ENCODE measurements at places on chromosomes 2 and 18.

DNA sequence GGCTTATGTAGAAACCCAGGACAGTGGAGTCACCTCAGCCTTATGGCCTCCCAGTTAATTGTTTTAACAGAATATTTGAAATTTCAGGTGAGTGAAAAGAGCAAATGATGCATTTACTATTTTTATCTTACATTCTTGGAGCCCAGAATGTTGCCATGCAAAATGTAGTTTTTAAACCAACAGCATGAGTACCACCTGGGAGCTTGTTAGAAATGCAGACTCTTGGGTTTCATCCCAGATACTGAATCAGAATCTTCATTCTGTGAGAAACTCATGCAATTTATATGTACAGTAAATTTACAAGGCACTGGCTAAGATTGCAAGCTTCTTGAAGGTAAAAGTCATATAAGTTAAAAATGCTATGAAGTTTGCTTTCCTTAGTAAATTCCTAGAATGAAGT is 654.5 kb upstream of the CDH2 start:
- DNase-seq, result no peak

- DNase-seq, result no peak
These were observed 6.3 kb upstream of the NOSTRIN start for GRCh38 chr2:168796090-168796577.

- no peak for DNase-seq
These were observed 58.3 kb upstream of the NFE2L2 start for GRCh38 chr2:177322801-177323261.

GRCh38 chr2:235358981-235359471 is 134.8 kb upstream of the AGAP1 start:
- no peak for DNase-seq

DNA sequence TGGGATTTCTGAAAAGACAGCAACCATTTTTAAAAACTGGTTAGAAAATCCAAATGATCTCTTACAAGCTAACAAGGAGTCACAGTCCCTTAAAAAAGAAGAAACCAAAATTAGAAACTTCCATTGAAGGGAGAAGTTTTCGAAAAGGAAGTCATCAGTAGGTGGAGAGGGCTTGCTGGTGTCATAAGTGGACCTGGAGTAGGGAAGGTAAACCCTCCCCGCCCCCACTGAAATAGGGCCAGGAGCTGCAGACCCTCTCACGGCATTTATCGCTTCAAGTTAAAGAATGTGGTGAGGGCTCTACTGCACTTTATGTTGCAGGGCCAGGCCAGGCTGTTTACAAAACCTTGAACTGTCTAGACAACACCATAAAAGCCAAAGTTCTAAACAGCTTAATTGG is 2.9 kb downstream of the HOXD11 start:
- DNase-seq, result no peak

GRCh38 chr2:121150713-121151112 is 134.3 kb downstream of the TFCP2L1 start:
- DNase-seq, result no peak

DNA sequence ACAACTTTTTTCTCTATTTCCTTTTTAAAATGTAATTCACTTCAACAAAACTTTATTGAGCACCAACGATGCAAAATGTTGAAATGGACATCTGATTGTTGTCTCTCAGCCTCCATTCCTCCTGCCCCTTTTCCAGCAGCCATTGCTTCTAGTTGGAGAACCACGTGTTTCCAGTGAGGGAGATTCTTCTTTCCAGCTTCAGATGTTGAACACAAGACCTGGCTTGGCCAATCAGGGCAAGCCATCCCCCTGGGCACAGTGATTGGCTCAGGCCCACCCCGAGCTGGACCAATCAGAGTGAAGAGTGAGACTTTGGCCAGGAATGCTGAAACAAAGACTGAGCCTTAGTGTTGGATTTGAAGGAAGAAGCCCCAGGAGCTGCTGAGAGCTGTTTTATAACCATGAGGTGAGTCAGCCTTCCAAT is 59.0 kb downstream of the E2F6 start:
- DNase-seq, result no peak

- DNase-seq, result no peak
These were observed 31.4 kb upstream of the ACKR3 start for GRCh38 chr2:236538242-236538641.

GRCh38 chr18:23220355-23220754 is 85.1 kb downstream of the CABLES1 start:
- DNase-seq, result no peak

DNA sequence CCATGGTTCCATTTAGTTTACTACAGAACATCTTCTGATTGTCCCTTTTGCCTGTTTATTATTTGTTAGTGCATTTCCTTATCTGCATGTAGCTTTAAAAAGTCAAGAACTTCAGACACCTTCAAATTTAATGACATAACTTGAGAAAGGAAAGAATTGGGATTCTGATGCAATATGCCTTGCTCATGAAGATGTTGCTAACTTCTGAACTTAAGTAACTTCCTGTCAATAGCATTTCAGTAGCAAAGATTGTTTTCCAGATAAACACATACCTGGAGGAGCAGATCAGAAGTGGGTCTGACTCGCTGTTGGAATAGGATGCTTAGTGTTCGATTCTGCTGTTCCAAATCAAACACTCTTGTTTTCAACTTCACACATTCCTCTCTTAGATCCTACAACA is 190.2 kb upstream of the LYPD1 start:
- no peak for DNase-seq

DNA sequence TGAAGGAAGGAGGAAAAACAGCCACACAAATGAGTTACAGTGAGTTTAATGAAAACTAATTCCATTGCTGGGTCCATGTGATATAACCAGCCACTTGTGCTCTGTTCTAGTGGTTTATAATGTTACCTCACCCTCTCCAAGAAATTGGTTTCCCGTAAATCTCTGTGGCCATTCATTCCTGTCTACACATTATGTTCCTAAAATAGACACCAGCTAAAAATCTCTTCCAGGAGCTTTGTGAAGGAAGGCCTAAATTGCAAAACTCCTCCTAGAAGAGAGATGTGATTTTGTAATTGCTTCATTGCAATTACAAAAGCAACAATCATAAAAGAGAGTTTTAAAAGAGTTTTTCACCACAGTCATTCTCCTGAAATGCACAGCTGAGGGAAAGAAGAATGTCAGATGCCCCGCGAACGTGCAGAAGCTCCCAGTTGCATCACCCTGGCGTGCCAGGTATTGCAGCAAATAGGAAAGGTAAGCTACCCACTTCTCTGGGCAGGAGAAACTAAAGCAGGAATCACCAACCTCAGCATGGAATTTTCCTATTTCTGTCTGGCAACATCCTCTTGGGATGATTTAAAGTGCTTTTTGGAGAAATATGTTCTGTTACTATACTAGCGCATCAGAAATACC is 1.7 kb downstream of the SCN1A start:
- no peak for DNase-seq

DNA sequence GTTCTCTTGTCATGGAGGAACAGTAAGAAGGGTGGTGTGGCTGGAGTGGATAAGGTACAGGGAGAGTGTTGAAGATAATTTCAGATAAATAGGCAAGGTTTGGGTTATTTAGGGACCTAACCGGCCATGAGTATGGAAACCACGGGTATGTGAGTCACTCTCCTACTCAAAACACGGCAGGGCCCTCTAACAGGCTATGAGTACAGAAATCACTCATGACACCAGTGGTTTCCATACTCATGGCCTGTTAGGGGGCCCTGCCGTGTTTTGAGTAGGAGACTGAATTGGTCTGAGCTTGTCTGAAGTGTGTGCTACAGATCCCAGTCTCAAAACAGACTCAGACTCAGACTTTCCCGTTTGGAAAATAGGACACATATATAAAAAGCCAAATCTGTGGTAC is 428.4 kb upstream of the HNMT start:
- no peak for DNase-seq

- no peak for DNase-seq
These were observed 27.4 kb upstream of the CATIP start for GRCh38 chr2:218329027-218329825.

- DNase-seq, result no peak
These were observed 8.7 kb downstream of the CAPN13 start for GRCh38 chr2:30798536-30798991.

DNA sequence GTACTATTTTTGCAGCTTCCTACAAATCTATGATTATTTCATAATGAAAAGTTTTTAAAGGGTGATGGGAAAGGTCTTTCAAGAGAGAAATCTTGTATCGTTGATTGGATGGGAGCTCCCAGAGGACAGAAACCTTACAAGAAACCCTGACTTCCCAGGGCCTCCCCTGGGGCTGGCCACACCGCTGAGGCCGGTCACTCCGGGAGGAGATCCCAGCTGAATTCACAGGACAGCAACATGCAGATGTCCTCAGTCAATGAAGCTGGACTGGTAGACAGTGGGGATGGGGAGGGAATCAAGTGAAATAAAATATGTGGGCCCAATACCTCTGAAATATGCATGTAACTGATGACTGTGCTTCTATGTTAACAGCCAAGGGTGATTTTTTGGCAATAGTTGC is 135.6 kb downstream of the TFCP2L1 start:
- DNase-seq, result no peak
